ENCODE measurements at places on chromosomes 12 and 14.

DNA sequence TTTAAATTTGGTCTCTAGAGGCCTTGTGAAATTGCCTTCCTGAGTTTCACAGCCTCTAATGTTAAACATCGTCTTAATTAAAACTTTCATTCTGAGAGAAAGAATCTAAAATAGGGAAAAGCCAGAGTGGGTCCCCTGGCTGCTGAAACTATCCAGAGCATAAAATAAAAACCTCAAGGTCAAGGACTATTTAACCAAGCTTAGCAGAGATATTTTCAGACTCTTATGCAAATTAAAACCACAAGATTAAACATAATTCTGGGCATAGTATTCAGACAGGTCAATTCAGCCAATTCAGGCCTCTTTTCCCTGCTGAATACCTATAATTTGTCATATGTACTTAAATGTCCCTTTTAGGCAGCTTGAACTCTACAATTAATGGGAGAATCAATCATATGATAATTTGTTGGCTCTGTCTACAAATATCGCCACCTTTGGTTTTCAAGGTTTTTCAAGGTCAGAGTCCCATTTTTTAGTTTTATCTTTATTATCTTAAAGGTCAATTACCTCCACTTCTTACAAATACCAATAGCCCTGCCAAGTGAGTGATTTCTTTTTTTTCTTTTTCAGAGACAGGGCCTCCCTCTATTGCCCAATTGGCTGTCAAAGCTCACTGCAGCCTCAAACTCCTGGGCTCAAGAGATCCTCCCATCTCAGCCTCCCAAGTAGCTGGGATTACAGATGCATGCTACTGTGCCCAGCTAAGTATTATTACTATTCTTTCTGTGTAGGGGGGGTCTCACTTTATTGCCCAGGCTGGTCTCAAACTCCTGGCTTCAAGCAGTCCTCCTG, 257.1 kb downstream of the PHLDA1 start:
- no peak for DNase-seq

DNA sequence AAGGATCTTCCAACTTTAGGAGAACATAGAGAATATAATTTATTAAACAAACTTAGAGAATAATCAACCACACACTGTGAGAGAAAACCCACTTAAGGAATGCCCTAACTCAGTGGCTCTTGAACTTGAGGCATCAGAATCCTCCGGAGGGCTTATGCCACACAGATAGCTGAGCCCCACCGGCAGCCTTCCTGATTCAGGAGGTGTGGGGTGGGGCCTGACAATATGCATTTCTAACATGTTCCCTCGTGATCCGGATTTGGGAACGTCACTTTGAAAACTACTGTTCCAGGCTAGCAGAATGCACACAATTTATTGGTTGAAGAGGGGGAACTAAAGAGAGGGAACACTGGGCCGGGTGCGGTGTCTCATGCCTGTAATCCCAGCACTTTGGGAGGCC, 2.0 kb upstream of the SOAT2 start:
- DNase-seq, result no peak

- peak; percentile 49 for DNase-seq
Measured at GRCh38 chr14:24132061-24132685, 1.7 kb downstream of the FITM1 start.

GRCh38 chr12:48189331-48190125, 6.1 kb downstream of the CCDC184 start:
- peak; percentile 81 for DNase-seq

DNA sequence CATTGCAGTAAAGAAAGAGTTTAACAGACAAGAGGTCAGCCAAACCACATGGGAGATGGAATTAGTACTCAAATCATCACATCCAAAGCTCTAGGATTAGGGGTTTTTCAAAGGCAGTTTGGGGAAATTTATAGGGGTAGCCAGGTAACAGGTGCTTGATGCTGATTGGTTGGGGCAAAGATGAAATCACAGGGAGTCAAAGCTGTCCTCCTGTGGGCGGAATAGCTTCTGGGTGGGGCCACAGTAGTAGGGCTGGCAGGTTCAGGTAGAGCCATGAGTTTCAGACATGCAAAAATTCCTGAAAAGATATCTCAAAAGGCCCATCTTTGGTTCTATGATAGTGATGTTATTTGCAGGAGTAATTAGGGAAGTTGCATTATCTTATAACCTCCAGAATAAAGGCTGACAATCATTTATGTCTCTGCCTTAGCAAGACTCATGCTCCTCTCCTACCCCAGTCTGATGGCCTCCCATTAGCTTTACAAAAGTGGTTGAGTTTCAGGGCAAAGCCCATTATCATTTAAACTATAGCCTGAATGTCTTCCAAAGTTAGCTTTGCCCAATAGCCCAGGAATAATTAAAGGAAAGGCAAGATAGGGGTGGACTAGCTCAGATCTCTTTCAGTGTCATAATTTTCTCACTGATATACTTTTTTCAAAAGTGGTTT, 42.1 kb upstream of the CNTN1 start:
- DNase-seq, result no peak

GRCh38 chr12:79919762-79920161, 15.1 kb downstream of the PPP1R12A start:
- no peak for DNase-seq

- no peak for DNase-seq
Measured at GRCh38 chr12:53051058-53051880, 1.4 kb downstream of the TNS2 start.

- DNase-seq, result no peak
Measured at GRCh38 chr12:121562488-121562887, 18.3 kb downstream of the KDM2B start.

DNA sequence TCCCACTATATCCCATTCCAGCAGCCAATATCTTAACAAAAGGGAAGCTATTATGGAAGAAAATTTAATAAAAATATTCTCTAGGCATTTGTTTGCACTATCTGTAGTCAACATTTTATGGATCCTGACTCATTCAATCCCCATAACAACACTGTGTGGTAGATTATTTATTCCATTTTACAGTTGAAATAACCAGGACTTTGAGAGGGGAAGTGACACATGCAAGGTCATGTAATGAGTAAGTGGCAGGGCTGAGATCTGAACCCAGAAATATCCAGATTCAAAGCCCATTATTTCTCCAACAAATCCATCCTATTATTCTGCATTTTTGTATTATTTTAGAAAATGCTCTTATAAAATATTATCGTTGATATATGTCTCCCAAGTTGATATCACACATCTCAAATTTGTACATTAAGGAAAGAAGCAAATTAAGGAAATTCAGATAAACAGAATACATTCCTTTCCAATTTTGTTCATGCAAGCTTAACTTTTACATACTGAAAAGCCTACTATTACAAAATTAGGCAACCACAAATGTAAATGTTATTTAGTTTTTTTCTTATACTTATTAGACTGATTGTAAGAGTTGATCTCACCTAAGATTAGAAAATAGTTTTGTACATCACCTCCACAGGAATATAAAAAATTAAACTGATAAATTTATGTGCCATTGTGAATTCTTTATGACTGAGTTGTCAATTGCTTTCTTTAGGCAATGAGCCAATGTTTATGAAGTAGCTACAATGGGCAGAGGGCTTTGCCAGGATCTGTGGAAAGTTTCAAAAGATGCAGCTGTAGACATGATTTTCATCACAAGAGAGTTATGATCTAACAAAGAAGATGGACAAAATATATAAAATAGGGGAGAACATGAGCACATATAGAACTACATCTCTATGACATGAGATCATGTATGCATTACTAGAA, 55.1 kb upstream of the E2F7 start:
- DNase-seq, result no peak

- no peak for DNase-seq
Measured at GRCh38 chr12:57456737-57457490, 1.8 kb downstream of the INHBE start.

DNA sequence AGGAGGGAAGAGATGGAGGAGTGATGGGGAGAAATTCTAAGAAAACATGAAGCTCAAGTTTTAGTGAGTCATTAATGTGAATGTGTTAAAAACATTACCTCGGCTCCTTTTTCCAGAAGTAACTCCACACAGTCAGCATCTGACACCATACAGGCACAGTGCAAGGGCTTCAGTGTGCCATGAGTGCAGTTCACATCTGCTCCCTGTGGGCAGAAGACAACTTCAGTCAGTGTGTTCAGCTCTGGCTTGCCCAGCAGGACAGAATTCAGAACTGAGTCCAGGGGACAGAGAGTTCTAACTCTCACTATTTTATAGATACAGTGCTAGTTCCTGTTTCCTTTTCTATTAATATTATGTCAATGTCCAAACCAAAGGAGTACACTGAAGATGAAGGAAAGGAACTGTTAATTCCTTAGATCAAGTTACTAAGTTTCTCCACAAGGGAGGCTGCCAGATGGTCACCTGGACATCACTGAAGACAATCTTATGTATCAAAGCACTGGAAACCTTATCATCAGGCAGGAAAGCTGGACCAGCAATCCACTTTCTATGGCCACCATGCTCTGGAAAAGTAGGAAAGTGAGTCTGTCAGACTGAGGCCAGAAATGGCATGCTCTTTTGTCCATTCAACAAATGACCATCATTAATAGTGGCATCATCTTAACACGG, 6.1 kb downstream of the ASB8 start:
- DNase-seq, result no peak

- DNase-seq, result no peak
Measured at GRCh38 chr12:106941481-106942156, 14.1 kb upstream of the TMEM263 start.

- DNase-seq, result peak; percentile 20
Measured at GRCh38 chr14:65223636-65224035, 121.3 kb upstream of the MAX start.

DNA sequence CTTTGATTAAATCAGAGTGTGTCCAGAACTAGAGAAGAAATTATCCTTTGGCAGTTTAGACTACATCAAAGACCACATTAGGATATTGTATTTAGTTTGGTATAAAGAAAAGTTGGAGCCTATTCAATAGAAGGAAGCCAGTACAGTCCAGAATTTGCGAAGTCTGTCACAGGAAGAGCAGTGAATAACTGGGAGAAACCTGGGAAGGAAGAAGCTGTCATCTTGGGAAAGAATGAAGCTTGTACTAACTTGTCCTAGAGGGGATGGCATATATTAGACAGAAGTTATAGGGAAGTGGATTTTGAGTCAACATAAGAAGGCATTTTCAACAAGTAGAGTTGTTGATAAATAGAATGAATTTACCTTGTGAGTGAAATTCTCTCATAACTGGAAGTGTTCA, 386.7 kb downstream of the LRIG3 start:
- DNase-seq, result no peak

Measured in activated T-cell treated with anti-CD3 and anti-CD28 coated beads, Interleukin-2, amount 50 U/mL, for 48 hours (primary cell).